Right ventricle myocardium superior (tissue), 1 donor: ENCODE measurements at places on chromosomes 2 and 18. TPM values are rescaled to one million over a fixed set of nuclear protein-coding genes. Genes with fewer than 3 reads are reported as not detected.

Gene EVA1A
- 0.97 TPM for total RNA-seq

Gene SKOR2
- total RNA-seq = not detected

- no peak for DNase-seq
Observed at GRCh38 chr2:68225119-68225632, 27.2 kb downstream of the PPP3R1 start.

GRCh38 chr2:101883860-101884259, 107.9 kb upstream of the IL1R2 start:
- DNase-seq = no peak

Gene KCNS3
- 4.2 TPM for total RNA-seq

DNA sequence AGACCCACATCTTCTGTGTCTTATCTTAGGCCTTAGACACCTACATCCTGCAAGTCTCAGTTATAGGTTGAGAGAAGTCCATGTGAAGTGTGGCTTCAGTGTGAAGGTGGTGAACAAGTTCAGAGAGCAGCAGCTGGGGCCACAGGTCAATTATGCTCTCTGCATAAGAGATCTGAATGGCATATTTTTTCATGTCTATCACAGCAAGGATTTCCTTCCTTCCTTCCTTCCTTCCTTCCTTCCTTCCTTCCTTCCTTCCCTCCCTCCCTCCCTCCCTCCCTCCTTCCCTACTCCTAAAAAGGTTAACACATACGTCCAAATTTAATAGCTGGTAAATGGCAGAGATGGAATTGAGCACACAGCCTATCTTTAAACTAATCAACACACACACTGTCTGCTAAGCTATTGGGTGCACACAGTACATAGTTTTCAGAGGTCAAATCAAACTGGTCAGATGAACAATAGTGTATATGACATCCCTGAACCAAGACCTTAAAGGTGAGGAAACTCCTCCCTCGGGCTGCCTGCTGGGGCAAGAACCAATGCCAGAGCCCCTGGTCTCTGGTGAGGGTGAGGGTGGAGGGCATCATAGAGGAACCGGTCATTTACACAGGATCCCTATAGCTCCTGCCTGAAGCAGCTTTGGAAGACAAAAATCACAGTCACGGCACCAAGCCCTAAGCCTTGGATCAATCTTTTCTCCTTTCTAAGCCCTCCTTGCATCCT, 240.9 kb downstream of the ICOS start:
- no peak for DNase-seq

DNA sequence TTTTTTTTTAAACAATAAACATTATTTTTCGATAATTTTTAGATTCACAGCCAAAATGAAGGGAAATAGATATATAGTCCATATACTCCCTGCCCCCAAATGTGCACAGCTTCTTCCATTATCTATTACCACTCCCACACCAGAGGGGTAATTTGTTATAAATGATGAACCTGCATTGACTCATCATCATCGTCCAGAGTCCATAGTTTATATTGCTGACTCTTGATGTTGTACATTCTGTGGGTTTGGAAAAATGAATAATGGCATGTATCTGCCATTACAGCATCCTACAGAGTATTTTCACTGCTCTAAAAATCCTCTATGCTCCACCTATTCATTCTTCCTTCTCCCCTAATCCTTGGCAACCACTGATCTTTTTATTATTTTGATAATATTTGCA, 121.5 kb downstream of the LTBP1 start:
- no peak for DNase-seq
